ENCODE measurements at places on chromosomes 13 and 19.

- DNase-seq = no peak
Measured at GRCh38 chr19:8575467-8575997, 1.7 kb downstream of the MYO1F start.

DNA sequence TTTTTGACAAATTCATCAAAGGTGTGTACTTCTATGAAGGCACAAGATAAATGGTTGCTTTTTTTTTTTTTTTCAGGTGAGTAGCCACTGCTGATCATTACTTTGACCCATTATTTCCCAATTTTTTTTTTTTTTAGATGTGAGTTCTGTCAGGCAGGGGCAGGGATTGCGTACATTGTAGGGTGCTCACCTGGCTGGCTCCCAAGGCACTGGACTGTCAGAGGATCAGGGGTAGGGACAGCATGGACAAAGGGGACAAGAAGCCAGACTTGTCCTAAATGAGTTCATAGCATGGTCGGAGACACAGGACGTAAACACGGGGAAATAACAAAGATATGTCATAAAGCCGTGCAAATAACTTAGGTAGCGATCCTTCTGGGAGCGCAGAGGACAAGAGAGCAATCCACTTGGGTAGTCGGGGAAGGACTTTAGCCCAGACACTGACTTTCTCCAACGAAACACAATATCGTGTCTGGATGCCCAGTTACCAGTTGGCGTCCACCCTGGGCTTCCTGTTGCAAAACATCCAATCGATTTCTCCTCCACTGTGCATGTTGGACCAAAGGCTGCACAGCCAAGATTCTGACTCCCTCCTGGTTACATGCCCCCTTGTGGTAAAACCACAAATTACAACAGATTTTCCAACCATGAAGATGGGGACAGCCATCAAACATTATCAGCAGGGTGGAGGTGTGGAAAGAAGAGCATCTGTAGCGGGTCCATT is 27.5 kb upstream of the KATNAL1 start:
- DNase-seq = no peak

DNA sequence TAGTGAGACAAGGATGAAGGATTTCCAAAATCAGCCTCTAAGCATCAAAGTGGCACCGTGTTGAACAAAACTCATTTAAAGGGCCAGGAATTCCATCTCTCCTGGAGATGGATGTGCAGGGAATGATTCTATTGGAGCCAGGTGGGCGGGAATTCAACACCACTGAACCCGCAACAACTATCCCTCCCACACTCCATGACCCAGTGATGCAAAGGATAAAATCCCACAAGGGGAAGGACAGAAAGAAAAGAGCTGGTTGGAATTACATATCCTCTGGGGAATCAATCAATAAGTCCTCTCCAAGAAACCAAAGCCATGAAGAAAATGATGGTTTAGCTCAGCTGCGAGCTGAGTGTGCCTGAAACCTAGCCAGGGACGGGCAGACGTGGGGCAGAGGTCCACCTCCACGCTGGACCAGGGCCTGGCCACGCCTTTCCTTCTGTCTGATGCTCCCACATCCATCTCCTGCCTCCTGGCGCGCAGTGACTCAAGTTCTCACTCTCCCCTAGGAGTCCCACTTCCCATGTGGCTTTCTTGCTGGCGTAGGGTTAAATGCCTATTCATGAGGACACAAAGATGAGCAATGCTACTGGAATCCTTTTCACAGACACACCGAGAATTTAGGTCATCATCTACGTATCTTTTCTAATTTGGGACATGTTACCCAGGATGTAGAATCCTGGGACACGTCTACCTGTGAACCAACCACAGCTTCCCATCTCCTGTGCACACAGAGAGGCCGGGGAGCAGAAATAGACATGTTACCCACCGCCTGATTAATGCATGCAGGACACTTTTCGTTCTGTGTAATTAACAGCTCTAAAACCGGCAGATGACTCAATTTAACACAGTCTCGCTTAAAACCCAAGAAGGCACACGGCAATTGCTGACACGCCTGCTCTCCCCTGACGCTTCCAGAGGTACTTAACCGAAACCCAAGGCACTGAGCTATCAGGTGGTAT is 48.6 kb downstream of the PEPD start:
- DNase-seq = no peak

DNA sequence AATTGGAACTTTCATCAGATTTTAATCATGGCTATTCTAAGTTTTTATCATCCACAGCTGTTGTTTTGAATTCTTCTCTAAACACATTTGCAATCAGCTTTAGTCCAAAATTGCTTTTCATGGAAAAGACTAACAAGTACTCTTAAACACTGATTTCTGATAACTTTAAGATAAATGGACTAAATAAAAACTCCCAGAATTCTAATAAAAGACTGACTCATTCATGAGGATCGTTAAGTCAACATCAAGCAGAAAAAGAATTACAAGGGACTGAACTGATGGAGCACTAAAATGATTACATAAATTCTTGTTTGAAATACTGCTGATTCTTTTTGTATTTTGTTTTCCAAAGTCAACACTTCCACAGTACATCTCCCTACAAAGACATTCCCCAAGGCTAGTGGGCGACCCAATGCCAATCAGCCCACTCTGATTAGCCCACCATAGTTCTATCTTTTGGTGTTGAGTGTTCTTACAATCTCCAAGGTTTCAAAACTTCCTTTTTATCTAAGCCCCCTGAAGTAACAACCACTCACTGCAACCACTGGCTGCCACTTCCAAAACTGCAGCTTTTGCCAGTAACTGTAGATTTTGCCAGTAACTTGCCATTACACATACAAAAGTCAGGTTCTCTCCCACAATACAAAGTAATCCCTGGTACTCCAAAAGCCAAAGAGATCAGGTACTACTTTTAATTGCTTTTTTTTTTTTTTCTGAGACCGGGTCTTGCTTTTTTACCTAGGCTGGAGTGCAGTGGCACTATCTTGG is 14.0 kb upstream of the NAA16 start:
- DNase-seq = no peak

DNA sequence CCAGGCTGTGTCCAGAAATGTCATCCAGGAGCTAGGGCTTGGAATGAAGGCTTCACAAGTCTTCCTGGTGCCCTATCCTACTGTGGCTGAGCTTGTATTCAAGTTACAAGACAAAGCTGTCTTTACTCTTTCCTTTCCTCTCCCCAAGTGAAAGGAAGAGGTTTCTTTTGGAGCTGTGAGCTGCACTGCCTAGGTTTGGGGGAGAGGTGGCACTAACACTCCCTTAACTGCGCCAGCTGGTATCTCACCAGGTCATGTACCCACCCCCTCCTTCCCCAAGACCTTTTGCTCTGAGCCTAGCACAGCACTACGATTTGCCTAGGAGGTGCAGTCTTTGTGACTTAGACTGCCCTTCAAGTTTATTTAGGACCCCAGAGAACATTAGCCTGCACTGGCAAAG is 2053.6 kb upstream of the PRR20A start:
- no peak for DNase-seq

DNA sequence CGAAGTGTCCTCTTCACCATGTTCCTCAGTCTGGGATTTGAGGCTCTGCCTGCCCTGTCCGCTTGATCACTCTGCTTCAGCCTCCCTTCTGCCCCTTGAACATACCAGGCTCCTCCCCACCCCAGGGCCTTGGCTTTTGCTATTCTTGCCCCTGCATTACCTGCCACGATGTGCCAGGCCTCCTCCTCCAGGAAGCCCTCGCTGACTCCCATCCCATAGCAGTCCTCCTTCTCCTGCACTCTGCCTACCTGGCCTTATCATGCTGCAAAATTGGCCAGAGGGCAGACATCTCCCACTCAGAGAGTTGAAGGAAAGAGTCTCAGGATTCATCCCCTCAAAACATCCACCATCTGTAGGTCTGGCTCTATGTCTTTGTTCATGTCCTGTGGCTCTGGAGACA is 2.2 kb downstream of the YJEFN3 start:
- no peak for DNase-seq

DNA sequence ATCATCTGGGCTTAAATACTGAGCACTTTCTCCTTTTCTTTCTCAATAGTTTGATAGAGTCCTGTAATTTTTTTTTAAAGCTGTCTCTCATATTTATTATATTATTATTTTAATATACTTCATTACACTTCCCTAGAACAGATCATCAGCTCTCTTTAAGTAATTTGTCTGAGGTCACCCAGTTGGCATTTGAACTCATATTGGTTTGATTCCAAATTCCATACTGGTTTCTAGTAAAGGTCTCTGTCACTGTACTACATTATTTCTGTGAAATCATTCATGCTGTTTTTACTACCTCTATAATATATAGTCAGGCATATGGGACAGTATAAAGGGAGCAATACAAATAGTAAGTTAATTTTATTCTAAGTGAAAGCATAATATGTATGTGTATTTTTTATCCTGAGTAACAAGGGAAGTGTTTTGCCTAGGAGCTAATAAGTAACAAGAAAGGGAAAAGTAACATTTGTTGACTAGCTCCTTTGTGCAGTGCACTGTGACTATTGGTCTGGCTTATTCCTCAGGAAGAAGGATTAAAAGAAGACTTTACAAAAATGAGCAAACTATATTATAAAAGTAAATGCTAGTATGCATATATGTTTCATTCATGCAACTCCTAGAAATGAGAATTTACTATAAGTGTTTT is 14.3 kb downstream of the LPAR6 start:
- DNase-seq = no peak

DNA sequence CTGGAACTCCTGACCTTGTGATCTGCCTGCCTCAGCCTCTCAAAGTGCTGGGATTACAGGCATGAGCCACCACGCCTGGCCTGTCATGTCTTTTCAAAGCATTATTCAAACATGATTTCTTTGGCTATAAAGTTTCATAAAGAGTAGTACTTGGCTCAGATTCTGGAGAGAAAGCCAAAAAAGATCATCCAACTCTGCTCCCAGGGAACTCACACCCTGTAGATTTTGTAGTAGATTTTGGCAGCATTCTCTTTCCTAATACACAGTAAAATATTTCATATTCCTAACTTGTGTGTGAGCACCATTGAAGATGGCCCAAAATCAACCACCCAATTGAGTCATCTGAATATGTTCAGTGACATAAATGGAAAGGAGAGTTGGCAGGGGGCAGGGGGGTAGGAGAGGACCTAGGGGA is 48.4 kb downstream of the CAB39L start:
- no peak for DNase-seq

- no peak for DNase-seq
Measured at GRCh38 chr19:55146078-55146704, 2.8 kb downstream of the TNNT1 start.

GRCh38 chr19:18588611-18589379 is at the start of gene REX1BD:
Gene REX1BD, plus strand, starts transcription at chr19:18588798. Its CDS starts 4 bp downstream, at chr19:18588802.
- DNase-seq = peak; percentile 82

- DNase-seq = no peak
Measured at GRCh38 chr19:28705008-28705407, 507.9 kb downstream of the UQCRFS1 start.

- DNase-seq = no peak
Measured at GRCh38 chr13:113508521-113509254, 18.2 kb upstream of the DCUN1D2 start.

GRCh38 chr13:36369268-36370107 is 23.3 kb upstream of the SPART start:
- no peak for DNase-seq

DNA sequence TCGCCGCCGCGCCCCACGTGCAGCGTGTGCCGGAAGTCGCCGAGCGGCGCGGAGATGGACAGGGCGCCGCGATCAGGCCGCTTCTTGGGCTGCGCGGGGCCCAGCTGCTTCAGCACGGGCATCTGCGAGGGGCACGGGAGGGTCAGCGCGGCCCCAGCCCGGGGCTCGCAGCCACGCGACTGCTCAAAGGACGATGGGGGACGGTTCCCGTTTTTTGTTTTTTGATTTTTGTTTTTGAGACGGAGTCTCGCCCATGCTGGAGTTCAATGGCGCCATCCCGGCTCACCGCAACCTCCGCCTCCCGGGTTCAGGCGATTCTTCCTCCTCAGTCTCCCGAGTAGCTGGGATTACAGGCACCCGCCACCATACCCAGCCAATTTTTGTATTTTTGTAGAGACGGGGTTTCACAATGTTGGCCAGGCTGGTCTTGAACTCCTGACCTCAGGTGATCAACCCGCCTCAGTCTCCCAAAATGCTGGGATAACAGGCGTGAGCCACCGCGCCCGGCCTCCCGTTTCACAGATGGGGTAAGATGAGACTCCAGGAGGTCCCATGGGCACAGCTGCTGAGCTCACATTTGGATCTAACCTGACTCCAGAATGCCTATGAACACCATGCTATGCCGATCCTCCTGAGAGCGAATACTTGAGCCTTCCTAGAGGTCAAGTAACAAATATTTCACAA is 2.0 kb upstream of the LENG9 start:
- no peak for DNase-seq

DNA sequence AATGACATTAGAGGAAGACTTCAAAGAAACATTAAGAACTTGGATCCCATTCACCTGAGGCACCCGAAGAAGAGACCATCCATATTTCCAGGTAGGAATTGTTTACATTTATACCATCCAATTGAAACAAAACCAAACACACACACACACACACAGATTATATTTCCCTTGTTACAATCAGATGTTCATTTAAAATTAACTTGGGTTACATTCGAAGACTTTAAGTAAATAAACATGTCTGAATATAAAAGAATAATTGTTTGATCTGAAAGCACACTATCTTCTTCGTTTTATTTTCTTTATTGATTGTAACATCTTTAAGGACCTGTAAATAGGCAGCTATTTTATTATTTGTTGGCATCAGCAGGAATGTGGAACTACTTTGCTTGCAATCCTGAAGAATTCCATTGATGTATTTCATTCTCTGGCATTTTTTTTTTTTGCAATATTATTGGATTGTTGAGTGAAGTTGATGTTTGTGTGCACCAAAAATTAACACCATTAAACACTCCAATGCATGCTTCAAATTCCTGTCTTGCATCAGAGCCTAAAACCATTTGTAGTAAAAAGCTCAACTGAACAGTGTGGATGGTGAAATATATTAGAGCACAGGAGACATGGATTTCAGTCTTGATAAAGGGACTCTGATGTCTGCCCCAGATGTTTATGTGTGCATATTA is 85.3 kb upstream of the FRY start:
- no peak for DNase-seq

GRCh38 chr19:33375837-33376159 is 2.3 kb downstream of the CEBPG start:
- DNase-seq = no peak

DNA sequence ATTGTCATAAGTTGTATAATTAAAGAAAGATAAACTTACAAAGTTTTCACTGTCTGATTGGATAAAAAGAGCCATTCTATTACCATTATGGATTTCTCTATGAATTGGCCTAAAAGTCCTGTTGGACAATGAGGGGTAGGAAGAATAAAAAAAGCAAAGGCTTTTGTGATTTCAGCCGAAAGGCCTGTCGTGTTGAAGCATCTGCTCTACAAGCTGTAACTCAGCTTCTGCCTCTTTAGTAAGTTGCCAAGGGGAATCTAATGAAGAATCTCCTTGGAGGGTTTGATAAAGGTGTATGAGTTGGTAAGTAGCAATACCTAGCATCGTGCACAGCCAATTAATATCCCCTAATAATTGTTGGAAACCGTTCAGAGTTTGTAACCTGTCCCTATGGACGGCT is 25.2 kb upstream of the ERVV-1 start:
- no peak for DNase-seq

GRCh38 chr13:23934520-23934919 is 37.2 kb upstream of the C1QTNF9B start:
- no peak for DNase-seq

- DNase-seq = no peak
Measured at GRCh38 chr13:93753639-93754038, 527.0 kb downstream of the GPC6 start.

- DNase-seq = no peak
Measured at GRCh38 chr19:40763963-40764362, 11.4 kb upstream of the MIA start.
